Stomach (tissue), 19 donors: ENCODE measurements at places on chromosomes 2 and 18. TPM values are rescaled to one million over a fixed set of nuclear protein-coding genes. Genes with fewer than 3 reads are reported as not detected.

CTDP1 gene
- 18.7 TPM for total RNA-seq

RAB17 gene
- 25.6 TPM for total RNA-seq

DNA sequence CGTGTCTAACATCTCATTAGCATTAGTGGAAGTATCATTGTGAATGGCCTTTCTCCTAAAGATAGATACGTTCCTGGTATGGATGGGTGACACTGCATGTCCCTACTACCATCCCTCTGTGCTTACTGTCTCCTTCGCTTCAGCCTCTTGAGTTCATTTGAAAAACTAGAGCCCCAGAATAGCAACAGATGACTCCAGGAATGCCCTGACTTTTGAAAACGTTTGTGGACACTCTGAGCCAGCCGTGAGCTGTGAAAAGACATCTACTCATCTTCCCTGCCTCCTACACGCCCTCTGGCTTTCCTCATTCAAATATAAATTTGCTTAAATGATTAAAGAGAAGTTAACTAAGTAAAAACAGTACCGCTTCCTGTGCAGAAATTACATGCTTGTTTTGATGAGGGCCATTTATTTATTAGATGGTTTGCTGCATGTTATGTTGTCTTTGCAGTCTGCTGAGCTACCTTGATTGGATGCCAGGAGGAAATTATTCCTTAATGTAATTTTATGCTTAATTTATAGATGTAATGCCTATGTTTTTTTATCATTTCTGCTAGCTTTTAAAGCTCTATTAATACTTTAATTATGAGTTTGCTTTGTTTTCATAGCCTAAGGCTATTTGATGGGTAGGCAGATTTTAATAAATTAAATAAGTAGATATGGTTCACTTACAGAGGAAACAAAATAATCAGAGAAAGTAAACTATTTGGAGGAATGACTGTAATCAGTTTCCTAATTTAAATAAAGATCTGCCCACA lies 32.1 kb upstream of the MYO3B start:
- H3K4me3 ChIP-seq = no peak overlapping the region

DNA sequence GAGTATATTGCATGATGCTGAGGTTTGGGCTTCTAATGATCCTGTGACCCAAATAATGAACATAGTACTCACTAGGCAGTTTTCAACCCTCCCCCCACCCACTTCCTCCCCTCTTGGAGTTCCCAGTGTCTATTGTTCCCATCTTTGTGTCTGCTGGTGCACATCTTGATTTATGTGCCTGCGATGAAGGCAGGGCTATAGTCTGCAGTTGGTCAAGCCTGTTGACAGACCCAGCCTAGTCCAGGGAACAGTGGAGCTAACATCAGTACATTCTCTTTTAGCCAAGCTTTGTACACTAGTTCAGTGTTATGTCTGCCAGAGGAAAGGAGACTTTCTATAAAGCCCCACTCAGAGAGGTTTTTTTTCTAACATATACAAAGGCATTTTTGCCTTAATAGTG lies 287.6 kb downstream of the CPS1 start:
- no peak overlapping the region for H3K27ac ChIP-seq
- H3K4me3 ChIP-seq = no peak overlapping the region
- H3K36me3 ChIP-seq = no peaks in the 10 kb centered on the region
